ENCODE measurements at places on chromosomes 5 and 9.

DNA sequence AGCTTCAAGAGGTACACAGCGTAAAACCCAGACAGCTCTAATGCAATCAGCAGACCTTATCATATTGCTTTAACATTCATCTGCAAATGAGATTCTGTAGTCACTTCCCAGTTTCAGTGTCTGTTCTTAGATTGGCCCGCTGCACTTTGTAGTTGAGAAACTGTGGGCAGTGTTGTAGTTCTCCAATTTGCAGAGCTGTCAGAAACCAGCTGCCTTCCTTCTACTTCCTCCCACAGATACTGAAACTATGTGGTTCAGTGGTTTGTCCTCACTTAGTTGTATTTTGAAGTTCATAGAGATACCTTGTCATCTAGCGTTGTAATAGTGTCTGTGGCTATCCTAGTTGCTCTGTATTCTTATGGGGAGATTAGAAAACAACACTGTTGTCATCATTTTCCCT, 39.6 kb upstream of the TRIM36 start:
- DNase-seq = no peak

DNA sequence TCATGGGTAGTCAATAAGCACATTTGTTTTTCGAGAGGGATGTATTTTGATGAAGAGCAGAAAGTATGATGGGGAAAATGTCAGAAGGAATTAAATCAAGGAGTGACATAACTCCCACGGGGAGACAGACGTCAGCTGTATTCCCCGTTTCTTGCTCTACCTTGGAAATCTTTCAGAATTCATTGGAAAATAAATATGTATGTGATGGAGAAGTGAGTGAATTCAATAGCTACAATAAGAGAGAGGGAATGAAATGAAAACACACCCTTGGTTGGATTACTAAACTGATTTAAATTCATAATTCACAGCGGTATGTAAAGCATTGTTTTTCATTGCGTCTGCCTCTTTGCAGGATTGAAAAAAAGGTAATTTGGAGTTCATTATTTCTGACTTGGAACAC, 209.7 kb upstream of the KLF4 start:
- DNase-seq = no peak

- DNase-seq = no peak
Measured at GRCh38 chr5:135232958-135233357, 166.1 kb downstream of the MACROH2A1 start.

DNA sequence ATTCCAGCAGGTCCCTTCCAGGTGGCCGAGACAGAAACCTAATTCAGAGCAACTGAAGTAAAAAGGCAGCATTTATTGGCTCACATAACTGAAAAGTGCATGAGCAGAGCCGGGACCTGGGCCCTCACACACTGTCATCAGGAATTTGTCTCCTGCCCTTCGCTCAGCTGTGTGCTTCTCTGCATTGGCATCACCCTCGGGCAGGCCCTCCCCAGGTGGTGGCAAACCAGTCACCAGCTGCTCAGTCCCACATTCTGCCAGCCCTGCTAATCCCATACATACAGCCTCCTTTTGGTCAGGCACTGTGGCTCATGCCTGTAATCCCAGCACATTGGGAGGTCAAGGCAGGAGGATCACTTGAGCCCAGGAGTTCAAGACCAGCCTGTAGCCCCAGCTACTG, 11.5 kb upstream of the CPLX2 start:
- no peak for DNase-seq

- no peak for DNase-seq
Measured at GRCh38 chr5:110441035-110441434, 285.4 kb downstream of the TMEM232 start.

DNA sequence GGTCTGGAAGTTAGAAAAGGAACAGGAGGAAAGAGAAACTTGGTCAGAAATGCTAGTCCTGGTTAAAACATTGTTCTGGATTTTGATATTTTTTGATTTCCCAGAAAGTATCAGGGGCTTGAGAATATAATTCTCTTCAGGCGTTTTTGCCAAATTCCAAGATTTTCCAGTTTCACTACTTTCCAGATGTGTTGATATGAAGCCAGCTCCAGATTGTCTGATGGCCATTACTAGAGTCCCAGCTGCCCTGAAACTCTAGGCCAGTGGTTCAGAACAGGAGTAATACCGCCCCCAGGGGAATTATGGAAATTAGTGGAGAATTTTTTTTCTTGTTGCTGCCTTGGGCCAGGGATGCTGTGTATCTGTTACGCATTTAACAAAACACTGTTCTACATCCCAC, 88.6 kb downstream of the KCNN2 start:
- no peak for DNase-seq

GRCh38 chr9:113472199-113472598, 8.7 kb downstream of the RGS3 start:
- DNase-seq = no peak

DNA sequence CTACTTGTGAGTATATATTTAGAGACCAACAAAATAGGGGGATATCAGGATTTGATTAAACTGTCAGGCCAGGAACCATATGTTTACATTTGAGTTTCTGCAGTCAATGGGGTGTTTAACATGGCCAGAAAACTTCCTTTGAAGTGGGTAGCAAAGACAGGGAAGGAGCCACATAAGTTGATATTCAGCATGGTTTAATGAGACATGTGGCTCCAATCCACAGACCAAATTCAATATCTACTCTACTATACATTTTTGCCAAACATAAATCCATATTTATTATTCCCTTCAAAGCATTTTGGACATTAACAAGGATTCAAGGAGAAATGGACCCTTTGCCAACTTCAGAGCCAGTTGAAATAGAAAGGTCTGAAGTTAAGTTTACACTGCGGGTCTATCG, 99.8 kb downstream of the TAF11L14 start:
- DNase-seq = no peak

DNA sequence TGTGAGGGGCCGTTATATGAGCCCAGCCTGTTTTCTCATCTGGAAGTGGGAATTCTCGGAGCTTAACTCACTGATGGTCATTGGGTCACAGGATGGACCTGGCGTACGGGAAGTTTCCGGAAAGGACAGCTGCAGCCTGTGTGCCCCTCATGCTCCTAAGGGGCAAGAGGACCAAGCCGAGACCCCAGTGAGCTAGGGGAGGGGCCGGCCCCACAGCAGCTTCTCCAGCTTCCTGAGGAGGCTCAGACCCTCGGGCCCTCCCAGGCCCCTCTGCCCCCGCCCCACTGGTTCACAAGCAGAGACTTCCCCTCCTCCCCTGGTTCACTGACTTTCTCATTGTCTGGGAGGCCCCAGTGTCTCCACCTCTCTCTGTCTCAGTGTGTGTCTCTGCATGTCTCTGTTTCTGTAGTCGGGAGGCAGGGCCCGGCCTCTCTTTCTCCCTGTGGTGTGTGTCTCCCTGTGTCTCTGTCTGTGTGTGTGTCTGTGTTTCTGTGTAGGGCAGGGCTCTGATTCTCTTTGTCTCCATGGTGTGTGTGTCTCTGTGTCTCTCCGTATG, 32.3 kb upstream of the FIBCD1 start:
- DNase-seq = no peak

GRCh38 chr5:6435356-6435755, 13.3 kb upstream of the UBE2QL1 start:
- DNase-seq = no peak

DNA sequence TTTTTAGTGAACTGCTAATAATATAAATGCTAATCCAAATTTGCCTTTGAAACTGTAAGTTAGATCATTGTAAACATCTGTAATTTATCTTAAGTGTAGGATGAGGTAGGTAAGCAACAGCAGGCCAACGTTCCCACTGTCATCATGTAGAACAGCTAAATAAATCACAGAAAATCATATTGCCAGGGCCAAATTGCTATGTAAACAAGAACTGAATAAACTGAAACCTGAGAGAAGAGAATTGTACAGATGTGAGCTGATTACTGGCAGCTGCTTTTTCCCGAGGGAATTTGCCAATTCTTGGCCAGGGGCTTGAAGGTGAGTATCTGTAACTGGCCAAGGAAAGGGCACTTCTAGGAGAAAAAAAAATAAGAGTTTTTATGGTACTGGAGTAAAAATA, 97.6 kb downstream of the CDH10 start:
- no peak for DNase-seq

DNA sequence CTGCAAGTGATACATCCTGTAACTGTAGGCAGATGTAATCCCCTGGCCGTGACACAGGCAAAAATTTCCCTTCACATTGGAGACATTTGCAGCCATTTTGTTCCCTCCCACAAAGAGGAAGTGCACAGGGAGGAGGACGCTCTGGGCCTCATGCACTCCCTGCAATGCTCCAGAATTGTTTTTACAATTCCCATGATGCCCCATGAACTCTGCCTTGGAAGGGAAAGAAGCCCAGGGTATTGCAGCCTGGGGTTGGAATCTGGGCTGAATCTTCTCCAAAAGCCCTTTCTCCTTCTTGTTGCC, 491.7 kb downstream of the CCDC171 start:
- no peak for DNase-seq

- no peak for DNase-seq
Measured at GRCh38 chr9:73167614-73168013, 15.9 kb downstream of the ANXA1 start.

DNA sequence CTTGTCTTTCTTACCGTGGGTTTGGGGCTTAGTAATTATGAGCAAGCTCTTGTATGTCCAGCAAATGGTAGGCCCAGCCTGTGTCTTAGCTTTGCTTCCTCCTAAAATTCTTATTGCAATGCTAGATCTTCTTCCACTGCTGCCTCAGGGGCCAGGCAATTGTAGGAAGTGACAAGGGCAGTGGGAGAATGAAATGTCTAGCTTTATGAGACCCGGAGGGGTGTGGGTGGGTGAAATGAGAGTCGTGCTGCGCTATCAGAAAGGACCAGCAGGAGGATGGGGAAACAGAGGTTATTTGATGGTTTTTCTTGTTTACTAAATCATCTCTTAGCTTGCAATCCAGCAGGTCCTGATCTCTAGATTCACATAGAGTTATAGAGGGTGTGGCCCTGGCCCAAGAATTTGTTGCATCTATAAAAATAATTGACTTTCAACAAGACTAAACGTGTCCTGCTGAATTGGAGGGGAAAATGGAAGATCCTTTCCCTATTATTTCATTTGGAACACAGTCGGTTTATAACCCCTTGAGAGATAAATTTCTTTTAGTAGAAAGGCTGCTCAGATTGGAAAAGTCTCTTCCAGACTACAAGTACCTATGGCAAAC, 43.7 kb downstream of the ZNF366 start:
- no peak for DNase-seq

DNA sequence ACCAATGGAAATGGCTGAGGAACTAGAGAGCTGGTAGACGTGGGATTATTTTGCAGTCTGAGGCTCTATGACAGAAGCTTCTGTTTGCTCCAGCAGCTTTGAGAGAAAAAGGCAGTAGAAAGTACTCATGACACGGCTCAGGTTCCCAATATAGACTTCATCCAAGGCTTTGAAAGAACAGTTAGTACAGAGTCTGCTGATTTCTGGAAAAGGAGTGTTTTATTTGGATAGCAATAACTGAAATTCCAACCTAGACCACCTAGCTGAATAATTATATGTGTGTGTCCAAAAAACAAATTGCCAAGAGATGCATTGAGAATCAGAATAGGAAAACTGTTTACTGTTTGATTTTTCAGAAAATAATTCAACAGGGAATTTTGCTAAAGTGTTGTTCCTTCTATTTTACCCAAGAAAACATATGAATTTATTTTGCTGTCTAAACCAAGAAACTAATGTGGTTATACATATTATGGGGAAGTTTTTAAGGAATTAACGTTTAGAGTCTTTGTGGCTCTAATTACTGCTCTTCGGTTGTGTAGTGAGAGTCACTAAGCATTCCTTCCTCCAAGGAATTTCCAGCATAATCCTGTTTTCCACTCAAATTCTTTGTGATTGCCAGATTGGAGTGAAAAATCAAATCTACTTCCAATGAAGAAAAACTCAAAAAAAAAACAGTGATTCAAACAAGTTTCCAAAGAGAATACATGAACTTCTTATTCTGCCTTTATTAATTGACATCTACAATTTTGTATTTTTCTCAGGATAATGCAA, 18.1 kb upstream of the MTX3 start:
- no peak for DNase-seq

- no peak for DNase-seq
Measured at GRCh38 chr9:28365728-28366127, 792.4 kb upstream of the C9orf72 start.

- no peak for DNase-seq
Measured at GRCh38 chr9:94920420-94921091, 194.1 kb downstream of the AOPEP start.

DNA sequence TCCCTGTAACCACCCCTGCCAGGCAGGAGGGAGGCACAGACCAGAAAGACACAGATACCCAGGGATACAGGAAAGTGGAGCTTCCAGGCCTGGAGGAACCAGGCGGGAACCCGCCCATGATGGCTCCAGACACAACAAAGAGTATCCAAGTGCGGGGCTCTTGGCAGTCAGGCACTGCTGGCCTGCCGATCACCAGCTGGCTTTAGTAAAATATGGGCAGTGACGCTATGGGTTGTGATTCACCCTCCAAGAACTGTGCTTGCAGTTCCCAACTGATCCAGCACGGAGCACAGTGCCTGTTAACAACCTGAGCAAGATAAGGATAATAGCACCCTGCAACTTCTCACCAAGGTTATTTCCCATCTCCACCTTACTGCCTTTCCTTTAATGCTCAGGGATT, 463.3 kb downstream of the IRX1 start:
- DNase-seq = no peak

GRCh38 chr9:109286571-109286977, 34.3 kb downstream of the EPB41L4B start:
- no peak for DNase-seq

GRCh38 chr5:58773744-58774441, 191.0 kb downstream of the RAB3C start:
- DNase-seq = no peak

- no peak for DNase-seq
Measured at GRCh38 chr5:36215910-36216309, 25.8 kb downstream of the NADK2 start.

GRCh38 chr9:77176686-77177142, 620 bp upstream of the VPS13A start:
- DNase-seq = no peak

DNA sequence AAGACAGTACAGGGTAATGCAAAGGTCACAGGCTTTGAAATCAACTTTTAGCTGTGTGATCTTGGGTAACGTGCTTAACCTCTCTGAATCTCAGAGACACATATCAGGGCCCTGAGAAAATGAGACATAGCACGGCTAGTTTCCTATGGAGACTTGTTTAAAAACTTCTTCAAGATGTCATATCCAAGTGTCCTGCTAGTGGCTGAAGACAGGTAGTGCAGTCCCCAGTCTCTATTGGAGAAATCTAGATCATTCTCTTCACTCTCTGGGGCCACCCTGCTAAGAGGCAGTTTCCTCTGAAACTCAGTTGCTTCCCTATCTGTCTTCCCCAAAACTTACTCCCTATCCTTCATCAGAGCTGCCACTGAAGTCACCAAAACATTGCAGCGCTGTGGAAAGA, 30.3 kb upstream of the GRXCR2 start:
- DNase-seq = no peak

DNA sequence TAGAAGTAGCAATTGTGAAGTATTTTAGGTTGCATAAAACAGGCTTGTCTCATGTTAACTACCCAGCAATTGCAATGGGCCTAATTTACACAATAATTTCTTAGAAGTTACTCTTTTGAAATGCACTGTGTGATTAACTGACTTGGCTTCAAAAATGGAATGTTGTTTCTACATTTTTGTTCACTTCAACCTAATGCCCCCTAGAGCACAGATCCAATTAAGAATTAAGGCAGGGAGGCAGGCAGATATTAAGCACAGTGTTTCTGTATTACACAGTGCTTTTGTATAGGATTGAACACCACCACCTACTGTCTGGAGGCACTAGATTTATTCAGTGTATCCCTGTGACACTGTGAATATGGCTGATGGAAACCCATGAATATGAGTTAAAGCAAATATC, 302.1 kb downstream of the FBXL17 start:
- DNase-seq = no peak
